Fibroblast of upper back skin (primary cell): ENCODE measurements at places on chromosomes 1 and 21.

GRCh38 chr21:44492567-44493385 lies 37.5 kb downstream of the LRRC3 start:
- DNase-seq: no peak

- no peak for DNase-seq
Observed at GRCh38 chr1:28193701-28194161, 17.2 kb upstream of the PTAFR start.

GRCh38 chr1:93692983-93693591 lies 11.4 kb upstream of the BCAR3 start:
- DNase-seq: peak; percentile 82

GRCh38 chr1:185533596-185533995 lies 200.6 kb upstream of the HMCN1 start:
- DNase-seq: no peak

DNA sequence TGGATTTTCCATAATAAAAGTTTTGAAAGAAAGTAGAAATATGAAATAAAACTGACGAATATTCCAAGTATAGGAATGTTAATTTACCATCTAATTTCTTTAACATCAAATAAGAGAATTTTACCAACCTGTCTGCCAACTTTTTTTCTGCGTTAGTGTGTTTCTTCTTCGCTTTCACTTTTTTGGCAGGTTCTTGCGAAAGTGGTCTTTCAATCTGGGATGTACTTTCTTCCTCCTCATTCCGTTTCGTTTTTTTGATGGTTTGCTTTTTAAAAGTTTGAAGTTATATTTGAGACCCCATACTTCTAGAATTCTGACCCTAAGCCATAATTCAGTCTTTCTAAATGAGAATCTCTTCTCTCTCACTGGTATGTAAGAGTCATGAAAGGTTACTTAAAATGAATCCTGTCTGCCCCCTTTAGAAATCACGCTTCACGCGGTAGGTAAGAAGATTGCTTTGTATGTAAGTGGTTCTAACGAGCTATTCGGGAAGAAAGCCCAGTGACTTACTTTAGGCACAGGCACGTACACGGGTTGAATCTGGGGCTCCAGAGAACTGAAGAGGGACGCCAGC lies 580 bp downstream of the RBM34 start:
- peak; percentile 52 for DNase-seq

GRCh38 chr1:147598621-147599361 lies 57.5 kb downstream of the BCL9 start:
- DNase-seq: no peak

DNA sequence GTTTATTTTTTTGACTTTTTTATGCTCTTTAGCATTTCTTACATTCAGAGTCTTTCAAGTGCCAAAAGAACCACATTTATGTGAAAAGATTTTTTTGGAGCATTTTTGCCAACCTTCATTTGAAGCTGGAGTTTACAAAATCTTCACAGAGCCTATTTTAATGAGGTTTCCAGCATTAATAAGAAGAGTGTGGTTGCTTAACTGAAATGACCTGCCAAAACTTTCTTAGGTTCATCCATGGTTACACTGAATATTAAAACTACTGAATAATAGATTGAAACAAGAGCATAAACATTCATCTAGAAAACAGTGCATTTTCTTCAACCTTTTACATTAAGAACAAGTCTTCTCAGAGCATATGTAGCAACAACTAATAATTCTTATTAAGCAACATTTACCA lies 672.3 kb upstream of the CXADR start:
- DNase-seq: no peak

DNA sequence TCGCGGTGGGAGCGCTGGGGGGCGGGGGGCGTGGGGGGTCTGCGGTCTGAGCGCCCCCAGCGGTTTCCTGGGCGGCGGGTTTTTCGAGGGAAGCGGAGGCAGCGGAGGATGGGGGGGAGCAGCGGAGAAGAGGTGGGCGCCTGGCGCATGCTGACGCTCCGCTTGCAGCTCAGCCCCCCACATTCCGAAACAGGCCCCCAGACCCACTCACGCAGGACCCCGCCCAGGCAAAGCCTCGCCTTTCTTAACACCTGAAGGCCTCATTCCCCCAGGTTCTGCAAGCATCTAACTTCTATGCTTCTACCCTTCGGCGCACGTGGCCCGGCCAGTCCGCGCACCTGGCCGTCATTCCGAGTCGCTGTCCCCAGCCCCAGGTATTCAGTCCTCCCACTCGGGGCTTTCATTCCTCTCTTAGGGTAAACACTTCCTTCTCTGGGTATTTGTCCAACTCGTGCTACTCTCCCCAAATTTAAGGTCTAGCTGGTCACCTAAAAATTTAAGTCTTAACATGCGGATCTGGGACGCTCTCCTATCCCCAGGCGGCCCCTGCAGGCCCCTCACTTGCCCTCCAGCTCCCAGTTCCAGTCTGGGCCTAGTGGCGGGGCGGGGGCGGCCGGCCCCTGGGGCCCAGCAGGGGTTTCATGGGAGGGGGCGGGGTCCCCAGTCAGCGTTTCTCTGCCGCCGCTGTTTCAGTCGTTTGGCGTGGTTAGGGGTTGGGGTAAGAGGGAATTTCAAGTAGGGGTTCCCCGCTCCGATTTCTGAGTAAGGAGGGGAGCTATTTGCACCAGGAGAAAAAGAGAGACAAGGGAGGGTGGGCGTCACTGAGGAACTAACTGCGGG lies 2.8 kb upstream of the ZBTB7B start:
- no peak for DNase-seq

GRCh38 chr21:42636520-42637266 lies 16.7 kb upstream of the PDE9A start:
- peak; percentile 65 for DNase-seq

- DNase-seq: peak; percentile 32
Observed at GRCh38 chr21:21860888-21861287, 862.7 kb downstream of the NCAM2 start.

DNA sequence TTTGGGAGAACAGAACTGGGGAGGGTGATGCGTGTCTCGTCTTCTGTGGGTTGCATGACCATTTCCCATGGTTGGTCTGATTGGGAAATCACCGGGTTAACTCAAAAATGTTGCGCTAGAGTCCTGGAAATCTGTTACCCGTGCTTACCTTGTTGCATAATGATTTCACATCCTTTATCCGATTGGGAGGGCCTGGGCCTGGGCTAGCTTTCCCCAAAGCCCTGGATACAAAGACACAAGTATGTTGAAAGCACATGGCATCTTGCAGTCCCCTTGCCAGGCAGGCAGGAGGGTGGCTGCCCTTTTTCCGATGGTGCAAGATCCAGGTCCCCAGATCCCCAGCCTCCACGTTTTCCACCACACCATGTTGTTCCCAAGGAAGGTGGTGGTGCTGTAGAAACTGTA lies 582 bp downstream of the TRPM2 start:
- no peak for DNase-seq

DNA sequence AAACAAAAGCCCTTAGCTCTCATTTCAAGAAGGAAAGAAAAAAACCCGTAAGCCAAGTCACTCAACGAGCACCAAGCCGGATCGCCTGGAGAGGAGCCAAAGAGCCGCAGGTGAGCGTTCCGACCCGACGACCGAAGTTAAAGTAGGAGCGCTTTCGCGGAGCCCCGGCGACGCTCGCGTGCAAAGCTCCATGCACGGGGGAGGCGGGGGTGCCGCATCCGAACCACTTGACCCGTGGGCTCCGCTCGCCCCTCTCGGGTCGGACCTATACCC lies 382 bp downstream of the GPBP1L1 start:
- DNase-seq: peak; percentile 8

DNA sequence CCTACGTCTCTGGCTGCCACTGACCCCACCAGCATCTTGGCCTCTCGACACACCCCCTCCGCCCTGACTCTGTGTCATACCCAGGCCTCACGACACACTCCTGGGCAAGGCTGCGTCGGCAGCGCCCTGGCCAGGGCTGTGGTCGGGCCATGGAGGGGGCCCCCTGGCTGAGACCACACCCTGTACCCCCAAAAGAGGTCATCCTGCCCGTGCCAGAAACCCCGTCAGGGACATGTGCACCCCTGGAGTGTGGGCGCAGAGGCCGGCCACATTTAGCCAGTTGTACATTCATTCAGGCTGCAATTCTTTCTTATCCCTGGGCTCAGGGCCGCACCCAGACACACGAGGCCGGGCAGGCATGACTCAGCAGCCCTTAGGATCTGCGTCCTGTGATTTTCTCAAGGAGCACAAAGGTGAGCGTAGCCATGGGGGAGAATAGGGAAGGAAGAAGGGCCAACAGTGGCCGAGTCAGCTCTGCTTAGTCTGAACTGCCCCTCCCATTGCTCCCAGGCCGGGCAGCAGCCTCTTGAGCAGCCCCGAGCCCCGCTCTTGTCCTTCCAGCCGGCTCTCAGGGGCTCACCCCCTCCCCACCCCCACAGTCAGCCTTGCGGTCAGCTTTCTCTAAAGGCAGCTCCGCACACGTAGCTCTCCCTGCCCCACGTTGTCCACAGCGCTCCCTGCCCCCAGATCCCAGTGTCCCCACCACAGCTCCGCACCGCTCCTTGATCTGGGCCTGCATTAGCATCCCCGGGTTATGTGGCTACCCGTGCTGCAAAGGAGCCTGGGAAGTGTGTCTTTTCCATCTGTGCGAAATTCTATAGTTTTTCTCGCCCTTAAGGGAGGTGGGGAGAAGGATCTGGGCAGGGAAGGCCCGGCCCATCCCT lies 7.9 kb downstream of the CSTB start:
- DNase-seq: peak; percentile 72

DNA sequence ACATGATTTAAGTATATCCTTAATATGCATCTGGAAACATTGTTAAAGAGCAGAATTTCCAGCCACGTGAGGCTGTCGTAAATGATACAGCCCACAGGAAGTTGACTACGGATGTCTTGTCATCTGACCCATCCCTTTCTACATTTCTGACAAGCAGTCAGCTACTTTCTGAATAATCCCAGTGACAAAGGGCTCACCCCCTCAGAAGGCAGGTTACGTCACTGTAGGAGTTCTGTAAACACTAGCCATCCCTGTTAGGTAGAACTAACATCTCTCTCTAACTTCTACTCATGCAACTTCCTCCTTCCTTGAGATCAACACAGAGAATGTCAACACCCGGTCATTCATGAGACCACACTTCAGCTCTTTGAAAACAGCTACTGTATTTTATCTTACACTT lies 259.2 kb downstream of the GREM2 start:
- DNase-seq: no peak

DNA sequence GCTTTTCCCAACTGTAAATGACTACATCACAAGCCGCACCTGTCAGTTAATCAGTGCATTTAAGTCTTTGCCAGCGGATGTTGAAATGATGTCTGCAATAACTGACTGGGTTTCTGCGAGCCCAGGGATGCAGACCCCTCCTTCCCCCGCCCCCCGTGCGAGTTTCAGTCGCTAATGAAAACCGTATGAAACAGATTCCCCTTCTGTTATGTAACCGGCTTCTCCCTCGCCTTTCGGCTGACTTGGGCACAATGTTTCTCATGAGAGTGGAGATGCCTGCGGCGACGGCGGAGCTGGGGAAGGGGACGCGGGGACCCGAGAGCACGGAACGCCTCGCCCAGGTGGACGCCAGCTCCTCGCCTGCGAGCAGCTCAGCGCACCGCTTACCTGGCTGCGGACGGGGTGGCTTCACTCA lies 753 bp downstream of the KCNJ6 start:
- DNase-seq: peak; percentile 26

DNA sequence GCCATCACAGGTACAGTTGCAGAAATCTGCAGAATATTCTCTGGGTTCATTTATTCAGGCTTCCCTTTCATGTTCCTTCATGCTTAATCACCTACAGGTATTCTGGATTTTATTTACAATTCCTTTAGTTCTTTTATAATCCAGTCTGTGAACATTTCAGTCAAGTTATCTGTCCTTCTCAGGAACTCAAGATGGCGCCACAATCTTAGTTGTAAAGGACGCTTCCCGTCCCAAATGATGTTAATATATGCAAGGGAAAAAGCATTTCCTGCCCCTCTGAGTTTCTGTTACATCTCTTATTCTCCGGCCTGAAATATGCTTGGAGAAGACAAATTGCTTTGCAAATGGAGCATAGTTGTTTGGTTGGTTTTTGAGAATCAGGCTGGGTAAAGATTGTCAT lies 19.3 kb downstream of the F3 start:
- peak; percentile 79 for DNase-seq

GRCh38 chr1:165143437-165144065 lies 213.0 kb downstream of the LMX1A start:
- no peak for DNase-seq

DNA sequence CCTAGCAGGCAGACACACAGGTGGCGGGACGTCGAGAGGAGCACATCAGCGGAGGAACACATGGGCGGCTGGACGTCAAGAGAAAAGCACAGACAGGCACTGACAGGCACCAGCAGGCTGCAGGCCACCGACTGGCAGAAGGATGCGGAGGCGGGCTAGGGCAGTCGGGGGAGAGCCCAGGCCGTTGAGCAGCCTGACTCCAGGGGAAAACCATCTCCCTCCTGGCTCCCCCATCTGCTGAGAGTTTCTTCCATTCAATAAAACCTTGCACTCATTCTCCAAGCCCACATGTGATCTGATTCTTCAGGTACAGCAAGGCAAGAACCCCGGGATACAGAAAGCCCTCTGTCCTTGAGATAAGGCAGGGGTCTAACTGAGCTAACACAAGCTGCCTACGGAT lies 25.5 kb downstream of the B3GALT5 start:
- no peak for DNase-seq

GRCh38 chr21:33383056-33383888 lies 19.9 kb upstream of the IFNGR2 start:
- peak; percentile 74 for DNase-seq

DNA sequence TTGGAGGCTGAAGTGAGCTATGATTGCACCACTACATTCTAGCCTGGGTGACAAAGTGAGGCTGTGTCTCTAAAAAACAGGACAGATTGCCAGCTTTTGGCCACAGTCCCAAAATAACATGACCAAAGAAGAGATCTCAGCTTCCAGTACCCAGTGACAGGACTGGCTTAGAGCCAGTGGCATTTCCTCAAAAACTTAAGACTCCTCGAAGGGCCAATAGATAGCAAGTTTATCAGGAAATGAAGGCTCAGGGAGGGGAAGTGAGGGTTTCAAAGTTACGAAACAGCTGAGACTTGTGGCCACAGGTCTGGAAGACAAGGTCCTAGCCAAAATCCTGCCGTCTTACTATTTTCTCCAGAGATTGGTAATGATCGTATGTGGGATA lies 6.3 kb upstream of the TMEM39B start:
- peak; percentile 74 for DNase-seq

DNA sequence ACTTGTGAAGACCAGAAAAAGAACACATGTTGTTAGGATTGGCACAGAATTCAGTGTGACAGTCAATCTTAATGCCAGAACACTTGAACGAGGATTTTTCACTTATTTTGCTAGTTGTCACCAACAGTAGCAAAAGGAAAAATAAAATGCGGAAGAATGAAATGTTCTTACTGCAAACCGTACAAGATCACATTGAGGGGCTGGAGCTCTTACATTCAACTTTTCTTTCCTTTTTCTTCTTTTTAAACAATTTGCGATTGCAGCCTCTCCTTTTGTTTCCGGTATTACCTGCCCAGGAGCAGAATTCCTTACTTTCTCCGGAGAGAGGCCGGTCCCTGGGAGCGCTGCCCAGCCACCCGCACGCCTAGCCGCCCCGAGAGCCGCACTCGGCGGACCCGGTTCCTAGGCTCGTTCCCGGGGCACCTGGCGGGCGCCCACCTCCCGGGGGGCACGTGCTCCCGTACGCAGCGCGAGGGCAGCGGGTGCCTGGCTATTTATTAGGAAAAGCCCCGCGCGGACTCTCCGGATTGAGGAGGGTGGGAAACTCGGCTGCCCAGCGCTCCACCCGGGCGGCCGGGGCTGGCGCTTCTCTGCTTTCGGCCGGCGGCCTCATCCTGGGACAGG lies 1.2 kb upstream of the CAMTA1 start:
- no peak for DNase-seq
